ENCODE measurements at places on chromosomes 4 and X.

DNA sequence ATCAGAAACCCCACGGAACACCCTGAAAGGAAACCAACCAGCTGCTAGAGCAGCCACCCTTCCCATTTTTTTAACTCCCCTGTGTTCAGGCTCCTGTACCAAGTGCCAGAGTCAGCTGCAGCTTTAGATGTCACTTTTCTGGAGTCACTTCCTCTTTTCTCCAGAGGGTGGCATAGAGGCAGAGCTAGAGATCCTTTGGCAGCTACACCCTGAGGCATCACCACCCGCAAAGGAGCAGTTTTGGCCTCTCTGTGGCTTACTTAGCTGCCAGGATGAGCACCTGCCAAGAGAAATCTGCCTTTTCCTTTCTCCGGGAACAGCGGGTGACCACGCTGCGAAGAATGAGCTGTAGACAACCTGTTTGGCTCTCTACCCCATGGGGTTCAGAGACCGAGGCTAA is 58.0 kb upstream of the CHRDL1 start:
- DNase-seq: peak; percentile 82

DNA sequence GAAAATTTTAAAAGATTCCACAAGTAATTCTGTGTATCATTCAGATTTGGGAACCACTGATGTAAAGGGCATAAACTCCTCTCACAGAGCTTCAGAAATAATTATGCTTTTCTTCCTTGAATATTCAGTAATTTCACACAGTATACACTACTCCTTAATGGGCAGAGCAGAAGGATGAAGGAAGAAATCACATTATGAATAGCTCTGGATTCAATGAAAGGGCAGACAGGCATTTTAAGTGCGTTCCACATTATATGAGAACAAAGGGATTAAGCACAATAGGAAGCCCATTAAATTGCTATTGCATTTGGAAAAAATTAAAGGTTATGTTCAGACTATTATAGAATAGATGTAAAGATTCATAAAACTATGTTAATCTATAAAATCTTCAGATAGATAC is 142.6 kb downstream of the PDHA2 start:
- DNase-seq: no peak

DNA sequence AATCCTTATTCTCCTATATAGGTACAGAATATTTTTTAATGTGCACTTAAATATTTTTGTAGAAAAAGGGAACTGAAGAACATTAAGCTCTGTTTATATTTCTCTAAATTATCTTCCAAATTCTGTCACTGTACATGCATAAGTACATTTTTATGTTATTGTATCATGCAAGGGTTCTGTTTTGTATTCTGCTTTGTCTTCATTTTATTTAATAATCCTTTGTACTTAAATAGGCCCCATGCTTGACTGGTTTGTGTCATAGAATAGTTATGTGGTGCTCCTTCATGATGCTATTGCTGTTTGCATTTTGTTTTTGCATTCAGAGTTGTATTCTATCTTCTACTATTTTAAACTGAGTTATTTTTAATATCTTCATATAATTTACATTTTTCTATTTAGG is 111.9 kb upstream of the EDNRA start:
- DNase-seq: no peak

- DNase-seq: no peak
Observed at GRCh38 chrX:39324233-39324930, 523.1 kb downstream of the MID1IP1 start.

DNA sequence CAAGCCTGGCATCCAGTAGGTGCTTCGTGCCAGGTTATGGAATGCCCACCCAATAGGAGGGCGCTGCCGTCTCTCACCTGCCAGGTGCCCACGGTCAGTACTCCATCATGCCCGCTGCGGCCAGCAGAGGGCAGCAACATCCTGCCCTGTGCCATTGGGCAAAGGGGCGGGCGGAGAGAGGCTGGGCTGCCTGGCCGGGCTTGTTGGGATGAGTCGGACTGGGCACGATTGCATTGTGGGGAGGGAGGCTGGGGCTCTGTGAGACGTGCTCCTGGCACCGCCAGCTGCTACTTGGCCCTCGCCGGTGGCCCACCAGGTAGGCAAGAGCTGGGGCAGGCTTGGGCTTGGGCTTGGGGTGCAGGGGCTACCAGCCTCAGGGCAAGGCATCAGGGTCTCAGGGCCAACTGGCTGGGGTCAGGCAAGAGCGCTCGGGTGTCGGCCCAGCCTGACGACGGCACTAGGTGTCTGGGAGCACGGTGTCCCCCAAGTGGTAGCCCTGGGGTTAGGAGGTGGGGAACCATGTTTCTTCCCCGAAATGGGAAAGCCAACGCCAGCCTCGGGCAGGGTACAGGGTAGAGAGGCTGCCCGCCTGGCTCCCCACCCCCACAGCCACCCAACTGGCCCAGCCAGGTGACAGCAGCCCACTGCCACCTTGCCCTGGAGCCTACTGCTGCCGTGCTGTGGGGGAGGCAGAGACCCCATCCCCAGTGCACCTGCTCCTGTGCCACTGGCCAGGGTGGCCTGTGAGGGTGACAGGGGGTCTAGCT is at the start of gene PLXNB3:
PLXNB3 (plus strand) TSS at position 261 of the 767 bp plus-strand sequence. CDS start 1,287 bp downstream, outside the sequence.
- DNase-seq: peak; percentile 92

DNA sequence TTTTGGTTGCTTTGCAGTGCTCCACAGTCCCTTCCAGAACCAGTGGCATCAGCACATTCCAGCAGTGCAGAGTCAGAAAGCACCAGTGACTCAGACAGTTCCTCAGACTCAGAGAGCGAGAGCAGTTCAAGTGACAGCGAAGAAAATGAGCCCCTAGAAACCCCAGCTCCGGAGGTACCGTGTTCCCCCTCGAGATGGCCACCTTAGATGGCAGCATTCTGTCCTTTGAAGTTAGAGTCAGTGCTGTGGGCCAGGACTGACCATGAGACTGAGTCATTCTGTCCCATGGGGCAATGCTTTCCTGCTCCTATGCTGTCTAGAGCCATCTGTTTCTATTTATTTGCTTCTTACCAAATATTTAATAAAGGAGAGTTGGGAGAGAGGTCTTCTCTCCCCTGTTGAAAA is 112.3 kb downstream of the KLHL8 start:
- DNase-seq: no peak

DNA sequence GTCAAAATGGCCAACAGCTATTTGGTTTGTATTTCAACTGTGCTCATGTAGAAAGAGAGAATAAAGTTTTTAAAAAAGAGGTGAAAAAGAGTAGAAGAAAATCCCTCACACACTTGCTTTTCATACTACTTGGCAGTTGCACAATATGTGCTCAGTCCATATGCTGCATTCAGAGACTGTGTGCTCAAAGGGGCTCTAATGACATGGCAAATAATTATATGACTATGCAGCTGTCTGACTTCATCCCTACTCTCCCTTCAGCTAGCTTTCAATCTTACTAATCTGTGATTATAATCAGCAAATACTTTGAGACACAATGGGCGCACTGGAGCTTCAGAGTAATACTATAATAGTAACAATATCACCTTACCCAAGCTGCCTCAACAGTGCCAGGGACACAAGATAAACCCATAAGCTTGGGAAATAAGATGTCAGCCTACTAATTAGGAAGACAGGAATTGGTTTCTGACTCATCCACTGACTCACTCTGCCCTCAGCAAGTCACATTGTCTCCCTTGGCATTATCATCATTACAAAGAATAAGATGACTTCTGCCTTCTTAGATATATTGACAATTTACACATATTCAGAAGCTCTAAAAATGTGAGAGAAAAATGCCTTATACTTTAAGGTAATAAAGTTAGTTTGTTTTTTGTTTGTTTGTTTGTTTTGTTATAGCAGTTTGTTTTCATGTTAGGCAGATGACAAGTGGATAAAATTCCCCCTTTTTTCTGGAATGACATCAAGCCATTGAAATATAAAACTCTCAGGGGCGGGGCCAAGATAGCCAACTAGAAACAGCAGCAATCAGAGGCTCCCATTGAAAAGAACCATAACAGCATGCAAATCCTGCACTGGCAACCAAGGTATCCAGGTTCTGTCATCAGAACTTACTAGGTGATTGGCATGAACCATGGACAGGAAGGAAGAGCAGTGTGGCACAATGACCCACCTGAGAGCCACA is 311.6 kb downstream of the FAM133A start:
- DNase-seq: no peak

- DNase-seq: no peak
Observed at GRCh38 chr4:74539044-74539790, 94.3 kb downstream of the AREG start.

DNA sequence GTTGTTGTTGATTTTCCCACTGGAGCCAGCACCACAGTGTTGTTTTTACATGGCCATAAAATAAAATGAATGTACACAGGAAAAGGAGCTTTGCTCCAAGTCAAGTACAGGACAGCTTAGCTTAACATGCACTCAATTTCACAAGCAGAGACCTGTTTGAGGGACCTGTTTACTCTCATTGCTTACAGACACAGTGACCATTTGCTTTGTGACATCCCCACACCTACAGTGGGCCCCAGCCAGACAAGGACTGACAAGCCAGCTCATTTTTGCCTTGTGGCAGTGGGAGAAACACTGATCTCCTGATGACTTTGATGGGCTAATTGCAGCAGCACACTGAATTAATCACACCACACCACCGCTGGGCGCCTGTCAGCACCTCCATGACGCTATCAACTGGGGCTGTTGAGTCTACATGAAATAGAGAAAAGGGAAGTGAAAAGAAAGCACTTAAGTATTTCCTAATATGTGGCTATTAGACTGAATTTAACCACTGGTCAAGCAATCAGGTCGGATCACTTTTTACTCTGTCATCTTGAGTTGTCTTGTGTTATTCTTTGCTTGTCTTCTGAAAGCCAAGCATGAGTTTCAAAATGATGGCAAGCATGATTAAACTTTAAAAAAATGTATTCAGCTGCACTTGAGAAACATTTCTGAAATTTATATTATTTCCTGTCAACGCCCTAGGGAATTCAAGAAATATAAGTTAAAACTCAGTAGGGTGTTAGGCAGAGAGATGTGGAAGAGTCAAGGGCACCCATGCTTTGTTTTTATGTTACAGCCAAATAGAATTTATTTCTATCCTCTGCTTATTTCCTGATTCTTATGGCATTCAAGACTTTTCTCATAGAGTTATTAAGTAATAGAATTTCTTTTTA is 557.7 kb downstream of the RAB28 start:
- peak; percentile 77 for DNase-seq

DNA sequence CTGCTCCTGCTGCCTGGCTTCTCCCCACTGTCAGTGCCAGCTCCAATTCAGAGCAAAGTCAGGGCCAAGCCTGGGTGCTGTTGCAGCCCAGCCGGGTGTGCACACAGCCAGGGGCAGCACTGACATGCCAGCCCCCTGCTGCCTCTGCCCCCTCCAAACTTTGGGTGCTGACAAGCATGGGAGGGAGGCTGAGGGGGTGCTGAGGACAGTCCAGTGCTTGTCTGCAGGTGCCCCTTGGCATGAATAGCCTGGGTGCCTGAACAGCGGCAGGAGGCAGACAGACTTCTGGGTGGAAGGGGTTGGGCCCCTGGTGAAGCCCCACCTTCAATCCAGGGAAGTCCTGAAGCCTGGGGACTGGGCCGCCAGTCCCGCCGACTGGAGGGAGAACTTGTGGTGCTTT is 31.2 kb upstream of the PAGE1 start:
- DNase-seq: no peak

GRCh38 chr4:37528166-37528885 is 157.8 kb downstream of the RELL1 start:
- no peak for DNase-seq

DNA sequence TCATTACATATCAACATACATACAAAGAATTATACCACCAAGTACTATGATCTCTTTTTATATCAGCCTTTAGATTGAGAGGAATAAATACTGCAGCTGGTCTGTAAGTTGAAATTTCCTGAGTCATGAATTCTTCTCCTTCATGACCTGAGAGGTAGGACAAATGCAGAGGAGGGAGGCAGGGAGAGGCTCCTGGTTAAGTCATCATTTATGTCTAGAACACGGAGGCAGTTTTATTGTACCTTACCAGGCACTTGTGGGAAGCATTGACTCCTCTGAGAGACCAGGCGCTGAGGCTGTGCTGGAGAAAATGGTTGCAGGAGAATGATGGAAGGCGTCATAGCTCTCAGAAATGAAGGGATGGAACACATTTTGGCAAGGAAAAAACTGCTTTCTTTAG is 12.5 kb upstream of the CASK start:
- DNase-seq: no peak

- no peak for DNase-seq
Observed at GRCh38 chr4:42906891-42907759, 14.6 kb downstream of the GRXCR1 start.

GRCh38 chr4:26484032-26484515 is 6.2 kb downstream of the CCKAR start:
- no peak for DNase-seq

GRCh38 chr4:85571008-85571407 is 96.1 kb downstream of the ARHGAP24 start:
- no peak for DNase-seq

DNA sequence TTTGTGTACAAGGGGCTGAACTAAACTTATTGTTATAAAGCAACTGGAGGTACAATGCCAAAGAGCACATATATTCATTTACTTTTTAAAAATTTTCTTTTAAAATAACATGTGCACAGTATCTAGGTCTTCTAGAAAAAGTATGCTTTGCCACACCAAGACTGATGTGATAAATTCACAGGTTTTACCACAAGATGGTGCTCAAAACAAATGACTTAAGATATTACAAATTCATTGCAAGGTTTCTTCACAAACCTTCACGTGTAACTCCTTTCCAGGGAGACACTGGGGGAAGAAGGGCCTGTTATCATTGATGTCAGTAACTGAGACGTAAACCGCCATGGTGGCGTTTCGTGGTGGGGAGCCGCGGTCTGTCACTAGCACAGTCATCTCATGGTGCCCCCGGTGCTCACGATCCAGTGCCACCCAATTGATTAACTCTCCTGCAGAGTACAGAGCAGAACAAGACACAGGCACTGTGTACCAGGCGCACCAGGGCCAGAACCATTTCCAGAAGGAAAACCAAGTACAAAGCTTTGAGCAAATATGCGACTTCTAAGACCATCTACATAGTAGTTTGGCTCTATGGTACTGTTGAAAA is 162.2 kb downstream of the DCHS2 start:
- peak; percentile 19 for DNase-seq

DNA sequence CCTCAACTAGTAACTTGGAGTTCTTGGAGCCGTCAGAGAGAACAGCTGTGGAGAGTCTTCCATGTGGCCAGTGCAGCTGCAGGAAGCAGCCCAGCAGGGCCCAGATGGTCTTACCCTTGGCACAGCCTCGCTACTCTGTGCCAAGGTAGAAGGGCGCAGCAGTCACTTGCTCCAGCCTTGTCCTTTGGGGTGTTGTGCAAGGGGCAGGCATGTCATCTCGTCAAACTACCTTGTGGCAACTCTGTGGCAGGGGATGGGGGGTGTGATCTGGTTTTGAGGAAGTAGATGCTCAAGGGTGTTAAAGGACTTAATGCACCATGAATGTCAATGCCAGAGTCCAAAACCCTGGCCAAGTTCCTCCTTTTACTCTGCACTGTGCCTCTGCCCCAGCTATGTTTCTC is 34.2 kb upstream of the TBC1D14 start:
- no peak for DNase-seq

DNA sequence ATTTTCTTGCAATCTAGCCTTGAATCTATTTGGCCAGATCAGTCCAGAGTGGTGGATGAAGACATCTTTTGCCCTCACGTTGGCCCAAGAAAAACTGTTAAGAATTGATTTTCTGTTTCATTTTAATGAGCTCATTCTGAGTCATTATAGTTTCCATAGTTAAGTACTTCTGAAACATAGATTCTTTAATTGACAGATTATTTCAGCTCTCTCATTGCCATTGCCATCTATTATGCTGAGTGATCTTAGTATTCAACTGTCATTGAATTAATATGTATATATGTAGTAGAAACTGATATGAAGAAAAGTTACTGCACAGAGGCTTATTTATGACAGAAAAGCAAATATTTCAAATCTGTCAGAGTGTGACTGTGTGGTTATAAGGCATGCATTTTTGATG is 45.5 kb upstream of the PPP1R2C start:
- no peak for DNase-seq
